Mesenchymal stem cell (in vitro differentiated cells and primary cell): ENCODE measurements at places on chromosomes 12 and 14.

DNA sequence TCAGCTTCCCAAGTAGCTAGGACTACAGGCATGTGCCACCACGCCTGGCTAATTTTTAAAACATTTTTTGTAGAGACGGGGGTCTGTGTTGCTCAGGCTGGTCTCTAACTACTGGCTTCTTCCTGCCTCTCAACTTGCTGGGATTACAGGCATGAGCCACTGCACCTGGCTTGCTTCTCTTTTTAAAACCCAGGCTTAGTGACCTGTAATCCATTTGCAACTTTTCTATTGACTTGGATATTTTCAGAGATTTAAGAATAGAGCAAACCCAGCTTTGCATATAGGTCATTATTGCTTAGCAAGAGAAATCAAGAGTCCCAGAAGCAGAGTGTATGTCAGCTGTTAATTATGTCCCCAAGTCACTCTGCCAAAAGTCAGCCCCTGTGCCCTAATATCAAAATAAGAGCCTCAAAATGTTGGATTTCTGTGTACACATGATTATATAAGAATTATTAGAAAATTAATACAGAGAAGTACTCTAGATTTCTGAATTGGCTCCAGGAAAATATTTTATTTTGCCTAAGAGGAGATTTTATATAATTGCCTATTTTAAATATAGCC is 24.9 kb downstream of the TCP11L2 start:
- H3K4me1 ChIP-seq, result no peaks in the 10 kb centered on the region
- no peak for DNase-seq
- no peak overlapping the region for H3K4me3 ChIP-seq
- no peaks in the 10 kb centered on the region for H3K27me3 ChIP-seq
- peaks cover 56% of the 10 kb centered on the region for H3K36me3 ChIP-seq
- no peak overlapping the region for H3K27ac ChIP-seq

DNA sequence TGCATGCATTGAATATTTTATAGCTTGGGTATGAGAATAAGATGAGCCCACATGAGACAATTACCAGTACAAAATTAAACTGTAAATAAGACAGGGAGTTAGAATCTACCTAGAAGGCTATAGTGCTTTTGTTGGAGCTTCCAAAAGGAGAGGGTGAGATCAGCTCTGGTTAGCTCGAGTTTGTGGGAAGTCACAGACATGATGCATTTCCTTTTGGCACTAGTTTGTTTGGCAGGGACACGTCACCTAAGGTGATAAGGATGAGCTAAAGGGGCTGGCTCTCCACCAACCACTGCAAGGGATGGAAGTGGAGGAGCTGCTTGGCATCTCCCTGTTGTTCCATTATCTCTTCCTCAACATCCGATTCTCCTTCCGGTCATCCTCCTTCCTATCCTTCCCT is 48.5 kb upstream of the CPM start:
- no peak overlapping the region for H3K4me3 ChIP-seq
- H3K27ac ChIP-seq, result no peak overlapping the region
- no peaks in the 10 kb centered on the region for H3K4me1 ChIP-seq

DNA sequence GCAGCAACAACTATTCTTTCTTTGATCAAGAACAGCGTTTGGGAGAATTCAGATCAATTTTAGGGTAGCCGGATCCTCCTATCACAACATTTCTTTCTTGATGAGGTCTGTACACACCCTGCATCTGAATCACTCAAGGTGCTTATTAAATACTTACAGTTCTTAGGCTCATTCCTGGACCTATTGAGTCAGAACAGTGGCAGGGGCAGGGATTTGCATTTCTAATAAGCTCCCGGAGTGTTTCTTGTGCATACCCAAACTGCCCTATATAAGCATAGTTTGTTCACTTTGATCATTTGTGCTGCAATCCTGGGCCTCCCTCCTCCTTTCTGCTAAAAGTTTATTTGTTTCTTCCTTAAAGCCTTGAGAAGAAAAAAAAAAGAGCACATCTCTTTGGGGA is 80.5 kb upstream of the RPH3A start:
- peaks cover 5% of the 10 kb centered on the region for H3K4me1 ChIP-seq
- no peak for DNase-seq
- H3K4me3 ChIP-seq, result no peak overlapping the region
- H3K27me3 ChIP-seq, result no peaks in the 10 kb centered on the region

GRCh38 chr12:6364044-6364374 is 11.4 kb downstream of the SCNN1A start:
- H3K27ac ChIP-seq, result no peak overlapping the region
- H3K4me1 ChIP-seq, result peaks cover 22% of the 10 kb centered on the region
- DNase-seq, result no peak
- H3K4me3 ChIP-seq, result peak overlapping the region; percentile 92
- H3K27me3 ChIP-seq, result no peaks in the 10 kb centered on the region

- no peaks in the 10 kb centered on the region for H3K36me3 ChIP-seq
- peak; percentile 13 for DNase-seq
- H3K4me3 ChIP-seq, result no peak overlapping the region
- no peaks in the 10 kb centered on the region for H3K27me3 ChIP-seq
- no peaks in the 10 kb centered on the region for H3K4me1 ChIP-seq
- H3K27ac ChIP-seq, result no peak overlapping the region
Measured at GRCh38 chr14:20262642-20263128, 23.6 kb downstream of the OR11H4 start.

DNA sequence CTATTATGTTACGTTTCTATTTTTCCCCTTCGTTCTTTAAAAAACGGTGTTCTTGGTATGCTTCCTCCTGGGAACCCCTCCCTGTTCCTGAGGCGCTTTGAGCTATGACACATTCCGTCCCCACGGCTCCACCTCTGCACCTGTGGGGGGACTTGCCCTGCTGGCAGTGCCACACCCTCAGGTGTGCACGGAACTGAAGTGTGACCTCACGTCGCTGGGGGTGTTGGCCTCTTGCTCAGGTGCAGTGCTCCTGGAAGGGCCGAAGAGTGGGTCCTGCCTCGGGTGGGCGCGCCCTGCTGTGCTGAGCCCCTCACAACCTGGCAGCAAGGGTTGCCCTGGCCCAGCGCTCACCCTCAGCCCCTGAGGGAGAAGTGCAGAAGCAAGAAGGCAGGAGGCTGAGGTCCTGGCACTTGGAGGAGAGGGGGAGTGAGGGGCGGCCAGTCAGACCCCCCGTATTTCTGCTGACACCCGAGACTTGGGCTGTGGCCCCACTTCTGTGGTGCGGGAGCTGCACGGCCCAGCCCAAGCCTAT is 4.9 kb downstream of the AMN start:
- H3K27ac ChIP-seq, result no peak overlapping the region
- peaks cover 8% of the 10 kb centered on the region for H3K27me3 ChIP-seq

- H3K4me1 ChIP-seq, result no peaks in the 10 kb centered on the region
- no peak overlapping the region for H3K27ac ChIP-seq
- no peaks in the 10 kb centered on the region for H3K27me3 ChIP-seq
- H3K4me3 ChIP-seq, result no peak overlapping the region
- H3K36me3 ChIP-seq, result no peaks in the 10 kb centered on the region
Measured at GRCh38 chr14:67918838-67919237, 99.3 kb downstream of the RAD51B start.
